ENCODE measurements at places on chromosomes 13 and 19.

GRCh38 chr13:38700051-38700450, 13.2 kb downstream of the FREM2 start:
- DNase-seq = no peak

DNA sequence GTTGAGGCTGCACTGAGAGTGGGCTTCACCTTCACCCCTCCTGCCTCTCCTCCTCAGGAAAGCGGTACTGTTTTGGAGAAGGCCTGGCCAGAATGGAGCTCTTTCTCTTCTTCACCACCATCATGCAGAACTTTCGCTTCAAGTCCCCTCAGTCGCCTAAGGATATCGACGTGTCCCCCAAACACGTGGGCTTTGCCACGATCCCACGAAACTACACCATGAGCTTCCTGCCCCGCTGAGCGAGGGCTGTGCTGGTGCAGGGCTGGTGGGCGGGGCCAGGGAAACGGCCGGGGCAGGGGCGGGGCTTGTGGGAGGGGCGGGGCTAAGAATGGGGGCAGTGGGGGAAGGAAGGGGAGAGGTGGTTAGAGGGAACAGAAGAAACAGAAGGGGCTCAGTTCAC, 7.5 kb downstream of the CYP2A13 start:
- DNase-seq = no peak

DNA sequence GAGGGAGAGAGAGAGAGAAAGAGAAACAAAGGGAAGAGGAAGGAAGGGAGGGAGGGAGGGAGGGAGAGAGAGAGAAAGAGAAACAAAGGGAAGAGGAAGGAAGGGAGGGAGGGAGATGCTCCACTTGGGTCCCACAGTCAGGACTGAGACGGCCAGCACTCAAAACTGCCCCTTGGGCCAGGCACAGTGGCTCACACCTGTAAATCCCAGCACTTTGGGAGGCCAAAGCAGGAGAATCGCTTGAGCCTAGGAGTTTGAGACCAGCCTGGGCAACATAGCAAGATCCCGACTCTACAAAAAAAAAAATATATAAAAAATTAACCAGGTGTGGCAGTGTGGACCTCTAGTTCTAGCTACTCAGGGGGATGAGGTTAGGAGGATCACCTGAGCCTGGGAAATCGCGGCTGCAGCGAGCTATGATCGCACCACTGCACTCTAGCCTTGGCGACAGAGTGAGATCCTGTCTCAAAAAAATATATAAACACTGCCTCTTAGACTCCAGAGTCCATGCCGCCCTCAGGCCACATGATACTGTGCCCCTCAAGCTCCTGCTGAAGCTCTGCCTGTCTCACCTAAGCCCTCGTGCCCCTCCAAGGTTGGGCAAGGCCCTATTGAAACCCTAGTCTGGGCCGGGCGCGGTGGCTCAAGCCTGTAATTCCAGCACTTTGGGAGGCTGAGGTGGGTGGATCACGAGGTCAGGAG, 8.4 kb downstream of the ARRDC2 start:
- DNase-seq = no peak

DNA sequence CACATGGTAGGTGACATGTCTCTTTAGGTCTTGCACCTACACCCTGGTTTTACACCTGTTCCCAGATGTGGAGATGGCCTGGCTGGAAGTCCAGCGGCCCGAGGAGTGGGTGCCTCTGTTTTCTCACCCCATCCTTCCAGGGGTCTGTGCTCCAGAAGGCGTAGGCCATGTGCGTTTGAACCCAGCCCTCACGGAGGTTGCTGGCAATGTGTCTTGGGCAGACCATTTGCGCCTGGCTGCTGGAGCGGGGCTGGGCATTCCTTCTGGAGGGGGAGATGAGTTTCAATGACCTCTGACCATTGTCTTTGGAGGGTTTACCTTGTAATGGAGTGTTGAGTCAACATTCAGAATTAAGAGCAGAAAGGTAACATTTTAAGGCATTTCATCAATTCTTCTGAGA, 54.8 kb upstream of the ZNF536 start:
- DNase-seq = no peak

GRCh38 chr13:42526276-42526675, 47.7 kb upstream of the TNFSF11 start:
- DNase-seq = no peak

DNA sequence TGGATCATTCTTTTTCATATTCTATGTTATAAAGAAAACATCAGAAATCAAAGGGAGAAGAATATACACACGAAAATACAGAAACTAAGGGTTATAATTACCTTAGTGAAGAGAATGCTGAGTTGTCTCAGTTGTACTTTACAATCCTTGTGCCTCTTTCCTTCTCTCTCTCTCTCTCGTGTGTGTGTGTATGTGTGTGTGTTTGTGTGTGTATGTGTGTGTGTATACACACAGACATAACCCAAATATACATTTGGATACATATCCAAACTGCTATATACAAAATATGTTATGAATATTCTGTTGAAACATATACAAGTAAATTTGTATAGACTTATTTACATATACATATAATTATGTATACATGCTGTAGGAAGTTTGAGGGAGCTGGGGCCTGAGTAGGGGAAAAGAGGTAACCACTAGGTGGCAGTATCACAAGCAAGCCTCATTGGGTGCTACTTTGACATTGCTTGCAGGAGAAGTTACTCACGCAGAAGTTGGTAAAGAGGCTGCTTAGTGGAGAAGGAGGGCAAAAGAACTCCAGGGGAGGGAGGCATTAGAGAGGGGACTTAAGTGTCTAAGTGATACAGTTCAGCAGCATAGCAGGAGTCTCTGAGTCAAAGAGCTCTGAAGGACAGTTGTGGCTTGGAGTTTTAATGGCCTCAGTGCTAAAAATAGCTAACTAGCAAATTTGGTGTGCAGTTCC, 465.1 kb upstream of the PCDH20 start:
- peak; percentile 58 for DNase-seq

DNA sequence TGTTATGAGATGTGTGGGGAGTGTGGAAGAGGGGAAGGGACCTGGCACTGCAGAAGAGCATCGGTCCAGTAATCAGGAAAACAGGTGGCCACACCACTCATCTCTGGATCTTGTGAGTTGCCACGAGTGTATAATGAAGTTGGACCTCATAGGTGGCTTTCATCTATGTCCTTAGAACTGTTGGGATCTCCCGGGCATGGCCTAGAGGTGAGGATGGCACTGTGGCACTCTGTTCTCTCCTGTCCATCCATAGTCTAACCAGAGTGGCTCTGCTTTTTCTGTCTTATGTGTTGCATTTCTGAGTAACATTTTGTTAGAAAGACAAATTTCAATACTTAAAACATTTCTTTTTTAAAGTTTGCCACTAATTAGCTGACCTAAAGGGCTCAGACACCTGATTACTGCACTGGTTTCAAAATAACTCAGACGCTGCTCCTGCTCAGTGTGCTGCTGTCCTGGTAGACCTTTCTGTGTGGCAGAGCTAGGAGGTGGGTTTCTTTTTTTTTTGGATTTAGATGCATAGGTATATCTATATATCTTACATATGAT, 5.5 kb downstream of the CNMD start:
- no peak for DNase-seq

DNA sequence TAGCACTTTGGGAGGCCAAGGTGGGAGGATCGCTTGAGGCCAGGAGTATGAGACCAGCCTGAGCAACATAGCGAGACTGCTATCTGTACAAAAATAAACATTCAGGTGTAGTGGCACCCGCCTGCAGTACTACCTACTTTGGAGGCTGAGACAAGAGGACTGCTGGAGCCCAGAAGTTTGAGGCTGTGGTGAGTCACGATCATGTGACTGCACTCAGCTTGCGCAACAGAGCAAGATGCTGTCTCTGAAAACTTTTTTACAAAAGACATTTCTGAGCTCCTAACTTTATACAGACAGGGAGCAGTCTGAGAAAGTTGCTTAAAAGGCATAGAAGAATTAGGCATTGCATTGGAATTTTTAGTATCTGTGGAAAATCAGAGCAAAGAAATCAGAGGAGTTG, 10.4 kb upstream of the TBC1D4 start:
- no peak for DNase-seq

- DNase-seq = no peak
Observed at GRCh38 chr13:59398127-59398526, 765.6 kb downstream of the DIAPH3 start.

- DNase-seq = no peak
Observed at GRCh38 chr19:12788042-12788681, 3.1 kb upstream of the JUNB start.

DNA sequence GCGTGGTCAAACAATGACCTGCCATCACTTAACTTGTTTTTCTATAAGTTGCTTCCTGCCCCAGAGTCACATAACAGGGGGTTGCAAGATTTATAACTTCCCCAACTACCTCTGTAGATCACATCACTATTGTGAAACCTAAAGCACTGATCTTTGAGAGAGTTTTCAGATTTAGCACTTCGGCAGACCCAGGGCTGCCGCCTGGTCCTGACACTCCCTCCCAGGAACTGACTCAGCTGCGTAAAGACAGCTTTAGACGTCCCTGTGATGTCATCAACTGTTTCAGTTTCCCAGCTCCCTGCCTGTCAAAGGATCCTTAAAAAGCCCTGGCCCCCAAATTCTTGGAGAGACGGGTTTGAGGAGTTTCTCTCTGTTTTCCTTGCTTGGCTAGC, 33.3 kb downstream of the IGFL2 start:
- no peak for DNase-seq

- DNase-seq = no peak
Observed at GRCh38 chr19:47274891-47275761, 441 bp downstream of the INAFM1 start.

GRCh38 chr19:4866595-4867424, 657 bp downstream of the PLIN3 start:
- DNase-seq = no peak

DNA sequence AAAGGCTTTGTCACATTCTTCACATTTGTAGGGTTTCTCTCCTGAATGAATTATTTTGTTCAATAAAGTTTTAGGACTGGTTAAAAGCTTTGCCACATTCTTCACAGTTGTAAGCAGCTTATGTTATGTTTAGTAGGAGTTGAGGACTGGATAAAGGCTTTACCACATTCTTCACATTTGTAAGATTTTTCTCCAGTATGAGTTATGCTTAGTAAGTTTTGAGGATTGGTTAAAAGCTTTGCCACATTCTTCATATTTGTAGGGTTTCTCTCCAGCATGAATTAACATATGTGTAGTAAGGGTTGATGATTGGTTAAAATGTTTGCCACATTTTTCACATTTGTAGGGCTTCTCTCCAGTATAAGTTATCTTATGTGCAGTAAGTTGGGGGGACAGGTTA, 79.9 kb downstream of the ZNF431 start:
- DNase-seq = no peak

- no peak for DNase-seq
Observed at GRCh38 chr13:28856287-28856686, 36.1 kb downstream of the MTUS2 start.

DNA sequence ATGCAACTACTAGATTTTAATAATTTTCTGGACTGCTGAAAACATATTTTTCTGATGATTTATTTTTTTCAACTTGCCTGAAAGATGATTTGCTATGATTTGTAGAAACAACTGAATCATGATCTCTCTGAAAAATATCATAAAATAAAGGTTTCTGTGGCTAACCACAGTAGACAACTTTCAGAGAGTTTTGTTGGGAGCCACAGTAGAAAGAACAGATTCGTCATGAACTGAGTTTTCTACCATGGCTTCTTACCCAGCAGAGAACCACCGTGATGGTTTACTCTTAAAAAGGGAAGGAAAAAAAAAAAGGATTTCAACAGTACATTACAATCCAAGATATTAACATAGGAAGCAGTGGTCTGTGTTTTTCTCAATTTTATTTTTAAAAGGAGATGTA, 18.0 kb downstream of the ZAR1L start:
- DNase-seq = no peak

GRCh38 chr13:24392972-24393371, 83.6 kb downstream of the C1QTNF9 start:
- no peak for DNase-seq

- no peak for DNase-seq
Observed at GRCh38 chr19:50002386-50002960, 22.7 kb downstream of the VRK3 start.

- DNase-seq = no peak
Observed at GRCh38 chr13:25744178-25744577, 307.6 kb downstream of the SHISA2 start.

- DNase-seq = no peak
Observed at GRCh38 chr13:77894743-77895142, 23.9 kb downstream of the EDNRB start.

DNA sequence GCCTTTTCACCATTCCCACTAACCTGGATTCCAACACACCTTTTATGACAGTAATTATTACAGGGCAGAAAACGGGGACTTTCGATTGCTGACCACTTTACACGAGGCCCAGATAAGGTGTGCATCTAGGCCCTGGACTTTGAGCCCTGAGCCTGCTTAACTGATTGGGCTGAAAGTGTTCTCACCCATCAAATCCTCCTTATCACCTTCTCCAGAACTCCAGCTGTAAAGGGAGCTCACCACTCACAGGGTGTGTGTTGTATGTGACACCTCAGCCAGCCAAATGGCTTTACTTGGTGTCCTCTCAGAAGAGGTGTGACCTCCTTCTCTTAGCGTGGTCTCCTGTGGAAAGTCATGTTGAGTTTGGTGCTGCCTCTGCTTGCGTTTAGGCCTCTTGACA, 36.5 kb downstream of the SIPA1L3 start:
- DNase-seq = no peak

- DNase-seq = no peak
Observed at GRCh38 chr13:66329988-66330451, 900.1 kb downstream of the PCDH9 start.

DNA sequence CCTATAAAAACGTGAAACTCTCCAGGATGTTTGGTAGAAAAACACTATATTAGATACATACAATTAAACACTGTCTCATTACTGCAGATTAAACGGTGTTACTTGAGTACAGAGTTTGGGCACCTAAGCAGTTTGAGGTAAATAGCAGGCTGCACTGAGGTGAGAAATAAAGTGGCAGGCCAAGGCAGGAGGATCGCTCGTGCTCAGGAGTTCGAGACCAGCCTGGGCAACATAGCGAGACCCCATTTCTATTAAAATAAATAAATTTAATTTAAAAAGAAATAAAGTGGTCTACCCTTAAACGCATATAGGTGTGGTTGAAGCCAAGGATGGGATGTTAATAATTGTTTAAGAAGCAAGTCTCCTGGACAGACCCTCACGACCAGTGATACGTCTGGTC, 1.2 kb downstream of the PSPC1 start:
- DNase-seq = peak; percentile 42
